ENCODE measurements at places on chromosomes 2 and 18.

DNA sequence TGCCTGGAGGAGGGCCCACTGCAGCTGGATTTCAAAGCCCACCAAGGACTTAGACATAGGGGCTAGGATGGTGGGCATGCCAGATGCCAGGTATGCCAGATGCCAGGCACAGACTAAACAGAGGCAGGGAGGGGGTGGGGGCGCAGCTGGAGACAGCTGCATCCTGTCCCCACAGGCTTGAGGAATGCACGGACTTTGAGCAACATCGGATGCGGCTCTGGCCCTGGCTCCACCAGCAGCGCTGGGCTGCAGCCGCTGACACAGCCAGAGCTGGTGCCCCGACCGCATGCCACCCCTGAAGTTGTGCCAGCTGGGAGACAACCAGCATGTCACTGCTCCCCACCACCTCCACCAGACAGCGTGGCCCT, 39.5 kb downstream of the AQP12A start:
- DNase-seq, result no peak

DNA sequence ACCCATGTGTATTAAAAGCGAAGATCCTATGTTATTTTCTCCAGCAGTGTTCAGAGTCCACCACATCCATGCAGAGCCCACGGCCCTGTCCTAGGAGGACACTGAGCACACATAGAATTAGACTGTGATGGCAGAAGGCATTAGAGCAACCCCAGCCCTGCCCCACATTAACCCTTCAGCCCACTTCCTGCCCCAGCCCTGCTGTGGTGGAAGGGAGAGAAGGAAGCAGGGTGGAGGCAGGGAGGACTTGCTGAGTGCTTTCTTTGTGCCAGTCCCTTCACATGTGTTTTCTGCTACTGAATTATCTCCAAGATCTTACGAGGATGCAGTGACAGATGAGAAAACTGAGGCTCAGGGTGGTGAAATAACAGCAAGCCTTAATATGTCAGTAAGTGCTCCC, 339.0 kb downstream of the SMAD2 start:
- no peak for DNase-seq

- no peak for DNase-seq
Measured at GRCh38 chr2:84729224-84729623, 151.7 kb downstream of the TRABD2A start.

- DNase-seq, result no peak
Measured at GRCh38 chr18:76432274-76432755, 62.7 kb downstream of the ZNF516 start.

DNA sequence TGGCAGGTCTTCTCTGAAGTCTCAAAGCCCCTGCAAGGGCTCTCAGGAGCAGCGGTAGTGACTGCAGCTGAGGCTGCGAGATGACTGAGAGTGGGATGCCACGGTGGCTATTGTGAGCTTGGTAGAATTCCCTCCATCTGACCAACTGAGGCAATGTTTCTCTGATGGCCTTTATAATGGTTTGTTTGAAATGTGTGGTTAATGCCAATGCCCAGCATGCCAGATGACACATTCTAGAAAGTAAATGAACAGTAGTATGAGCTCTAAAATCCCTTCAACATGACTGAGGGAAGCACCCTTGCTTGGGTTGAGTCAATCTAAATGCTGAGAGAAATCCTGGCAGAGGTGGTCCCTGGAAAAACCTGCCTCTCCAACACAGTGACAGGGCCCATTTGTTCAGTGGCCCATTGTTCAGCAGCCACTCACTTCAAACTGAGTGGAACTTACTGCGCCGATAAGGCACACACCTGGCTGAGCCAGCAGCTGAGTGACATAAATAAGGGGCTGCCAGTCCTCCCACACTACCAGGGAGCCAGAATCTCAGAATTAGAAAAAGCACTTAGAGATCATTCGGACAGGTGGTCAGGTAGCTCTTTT, 31.7 kb downstream of the SULT1C2 start:
- DNase-seq, result no peak

GRCh38 chr2:174680221-174680620, 82.6 kb upstream of the WIPF1 start:
- no peak for DNase-seq

DNA sequence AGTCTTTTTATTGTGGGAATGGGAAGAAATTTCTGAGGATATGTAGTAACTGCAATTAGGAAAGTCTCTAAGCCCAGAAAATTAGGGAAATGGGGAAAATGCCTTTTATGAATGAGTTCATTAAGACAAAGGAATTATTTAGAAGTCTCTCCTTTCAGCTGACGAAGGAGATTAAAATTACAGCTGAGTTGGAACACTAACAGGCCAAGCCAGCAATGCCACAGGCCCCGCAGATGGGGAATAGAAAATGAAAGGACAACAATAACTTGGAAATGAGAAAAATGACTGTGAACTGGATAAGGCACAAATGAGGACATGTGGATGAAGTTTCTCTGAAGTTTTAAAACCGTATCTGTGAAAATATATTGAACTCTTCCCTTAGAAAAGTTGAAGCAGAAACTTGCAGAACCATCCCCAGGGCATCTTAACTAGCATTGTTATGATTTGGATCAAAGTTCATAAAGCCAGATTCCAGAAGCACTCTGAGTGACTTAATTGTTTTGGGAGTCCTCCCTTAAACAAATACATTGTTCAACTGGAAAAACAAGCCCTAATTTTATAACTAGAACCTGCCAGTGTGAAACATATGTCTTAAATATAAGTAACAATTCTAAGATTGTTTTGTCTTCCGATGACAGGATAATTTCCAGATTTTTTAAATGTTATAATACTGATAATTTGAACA, 51.3 kb downstream of the C2orf76 start:
- DNase-seq, result no peak

GRCh38 chr2:173150087-173150486, 74.4 kb downstream of the MAP3K20 start:
- no peak for DNase-seq

- DNase-seq, result no peak
Measured at GRCh38 chr2:120984046-120984445, 248.4 kb downstream of the GLI2 start.

- DNase-seq, result no peak
Measured at GRCh38 chr2:68283419-68283812, 31.1 kb upstream of the PPP3R1 start.

DNA sequence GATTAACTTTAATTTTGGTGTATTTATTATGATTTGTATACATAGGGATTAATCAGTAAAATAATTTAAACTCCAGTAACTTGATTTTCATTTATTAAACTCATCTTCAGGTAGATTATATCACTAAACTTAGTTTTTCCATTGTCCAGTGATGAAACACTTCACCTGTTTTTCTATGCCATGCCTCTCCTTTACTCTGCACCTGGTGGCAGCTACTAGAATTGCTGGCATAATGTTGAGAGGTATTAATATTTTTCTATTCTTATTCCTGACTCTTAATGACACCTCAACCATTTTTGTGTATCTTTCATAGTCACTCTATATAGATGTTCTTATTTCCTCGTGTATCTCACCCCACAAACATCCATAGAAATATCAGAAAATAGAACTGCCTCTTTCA, 940.3 kb upstream of the CRIM1 start:
- DNase-seq, result no peak

DNA sequence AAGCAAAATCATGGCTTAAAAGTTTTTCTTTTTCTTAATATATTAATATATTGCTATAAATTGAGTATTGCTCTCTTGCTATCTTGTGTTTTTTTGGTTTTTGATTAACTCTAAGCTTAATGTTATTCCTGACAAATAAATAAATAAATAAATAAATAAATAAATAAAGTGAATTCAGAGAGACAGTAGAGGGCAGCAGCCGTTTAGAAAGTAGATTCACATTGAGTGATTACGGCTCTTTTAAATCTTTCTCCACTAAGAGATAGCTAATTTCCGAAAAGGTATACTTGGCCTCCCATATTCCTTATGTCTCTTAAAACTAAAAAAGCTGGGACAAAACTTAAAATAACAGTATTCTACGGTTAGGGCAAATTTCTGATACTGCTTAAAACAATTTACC, 34.3 kb downstream of the MSH2 start:
- no peak for DNase-seq

GRCh38 chr2:111669928-111670695, 213.9 kb downstream of the ANAPC1 start:
- DNase-seq, result no peak

DNA sequence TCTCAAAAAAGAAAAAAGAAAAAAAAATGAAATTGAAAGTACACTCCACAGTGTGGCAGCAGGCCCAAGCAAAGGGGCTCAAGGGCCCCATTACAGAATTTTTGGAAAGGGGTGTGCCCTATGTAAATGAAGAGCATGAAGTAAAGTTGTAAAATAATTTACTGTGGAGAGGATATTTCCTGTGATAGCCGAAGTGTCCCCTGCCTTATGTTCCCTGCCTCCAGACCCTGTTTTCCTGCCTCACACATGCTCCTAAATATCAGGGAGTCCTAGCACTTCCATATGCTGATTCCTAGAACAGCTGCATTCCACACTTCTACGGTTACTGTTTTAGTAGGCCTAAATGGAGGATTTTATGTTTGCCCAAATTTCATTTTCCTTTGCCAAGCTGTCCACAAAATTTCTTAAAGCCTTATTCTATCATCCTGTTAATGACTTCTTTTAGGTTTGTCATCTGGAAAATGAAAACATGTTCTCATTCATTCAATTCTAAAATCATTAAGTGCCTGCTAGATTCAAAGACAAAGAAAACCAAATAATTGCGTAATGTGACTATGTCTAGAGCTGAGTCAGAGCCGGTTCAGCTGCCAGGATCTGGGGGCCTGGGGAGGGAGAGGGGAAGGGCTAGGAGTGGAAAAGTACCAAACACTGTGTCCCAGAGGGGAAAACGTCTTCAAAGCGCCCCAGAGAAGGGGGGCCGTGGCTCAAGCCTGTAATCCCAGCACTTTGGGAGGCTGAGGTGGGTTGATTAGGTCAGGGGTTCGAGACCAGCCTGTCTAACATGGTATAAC, 25.9 kb upstream of the IMPA2 start:
- peak; percentile 72 for DNase-seq

DNA sequence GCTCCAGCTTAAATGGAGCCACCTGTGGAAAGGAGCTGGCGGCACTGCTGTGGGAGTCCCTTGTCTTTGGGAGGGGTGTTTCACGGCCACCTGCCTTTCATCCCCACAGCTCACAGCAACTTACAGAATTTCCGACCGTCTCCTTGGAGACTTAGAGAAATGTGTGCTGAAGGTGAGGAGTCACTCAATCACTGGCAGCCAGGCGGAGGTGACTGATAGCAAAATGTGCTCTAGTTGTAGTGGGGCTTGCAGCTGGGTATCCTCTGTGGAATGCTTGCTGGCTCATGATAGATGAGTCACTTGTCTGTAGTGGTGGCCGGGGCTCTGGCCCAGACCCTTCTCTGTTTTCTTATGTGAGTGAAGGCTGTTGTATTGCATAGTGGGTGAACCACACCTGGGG, 110.7 kb downstream of the SH3RF3 start:
- peak; percentile 26 for DNase-seq

DNA sequence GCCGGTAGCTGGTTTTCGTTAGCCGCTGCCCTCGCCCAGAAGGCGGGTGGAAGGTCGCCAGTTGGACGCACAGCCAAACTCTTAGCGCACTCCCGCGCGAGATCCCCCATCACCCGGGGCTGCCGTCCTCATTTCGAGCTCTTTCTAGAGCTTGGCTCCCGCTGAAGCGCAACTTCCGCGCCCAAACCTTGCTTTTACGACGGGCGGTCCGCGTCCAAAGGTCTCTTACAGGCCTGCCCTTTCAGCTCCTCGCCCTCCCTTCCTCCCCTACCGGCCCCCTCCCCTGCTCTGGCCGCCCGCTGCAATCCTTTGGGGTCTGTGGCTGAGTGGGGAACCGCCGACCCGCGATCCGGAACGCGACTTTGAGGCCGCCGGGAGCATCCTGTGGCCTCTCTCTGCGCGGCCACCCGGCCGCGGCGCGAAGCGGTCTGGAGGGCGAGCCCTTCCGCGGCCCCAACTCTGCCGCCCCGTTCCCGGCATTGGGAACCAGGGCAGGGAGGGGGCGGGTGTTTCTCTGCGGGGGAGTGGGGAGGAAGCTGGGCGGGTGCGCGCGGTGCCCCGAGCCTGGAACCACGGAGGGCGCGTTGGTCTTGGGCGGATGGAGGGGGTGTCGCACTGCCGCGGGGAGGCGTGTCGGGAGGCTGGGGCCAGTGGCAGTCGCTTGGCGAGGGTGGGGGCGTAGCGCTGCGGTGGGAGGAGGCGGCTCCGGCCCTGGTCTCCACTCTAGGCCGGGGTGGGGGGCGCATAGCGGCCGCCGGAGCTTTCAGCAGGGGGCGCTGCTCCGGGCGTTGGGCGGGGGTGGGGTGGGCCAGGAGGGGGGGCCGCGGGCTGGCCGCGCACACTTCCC, at the start of gene GDF7:
Gene GDF7, plus strand, starts transcription at position 841 of the 847 bp plus-strand sequence. CDS start 96 bp downstream, outside the sequence.
- DNase-seq, result no peak

GRCh38 chr2:11567631-11568031, 33.8 kb downstream of the GREB1 start:
- DNase-seq, result no peak

DNA sequence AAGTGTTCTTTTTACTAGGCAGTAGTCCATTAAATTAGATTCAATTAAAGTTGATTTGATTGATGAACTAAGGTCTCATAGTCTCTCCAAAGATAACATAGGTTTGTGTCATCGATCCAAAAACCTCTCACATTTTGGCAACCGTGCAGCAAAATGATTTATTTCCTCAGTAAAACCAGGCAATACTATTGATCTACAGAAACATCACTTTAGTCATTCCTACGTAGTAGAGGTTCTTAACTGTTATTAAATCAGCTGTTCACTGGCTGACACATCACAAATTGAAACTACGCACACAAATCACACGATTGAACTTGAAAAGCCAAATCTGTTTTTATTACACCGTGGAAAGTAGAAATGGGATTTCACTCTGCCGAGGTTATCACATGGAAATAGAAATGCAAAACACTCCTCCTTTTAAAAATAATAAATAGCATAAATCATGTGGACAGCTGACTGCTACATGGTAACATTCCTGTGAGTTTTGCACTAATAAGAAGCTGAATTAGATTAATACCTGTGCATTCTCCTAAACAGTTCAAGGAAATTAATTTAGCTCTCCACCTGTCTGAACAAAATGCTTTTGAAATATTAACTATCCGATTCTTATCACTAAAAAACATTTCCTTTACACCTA, 262.5 kb downstream of the CDH20 start:
- DNase-seq, result no peak

DNA sequence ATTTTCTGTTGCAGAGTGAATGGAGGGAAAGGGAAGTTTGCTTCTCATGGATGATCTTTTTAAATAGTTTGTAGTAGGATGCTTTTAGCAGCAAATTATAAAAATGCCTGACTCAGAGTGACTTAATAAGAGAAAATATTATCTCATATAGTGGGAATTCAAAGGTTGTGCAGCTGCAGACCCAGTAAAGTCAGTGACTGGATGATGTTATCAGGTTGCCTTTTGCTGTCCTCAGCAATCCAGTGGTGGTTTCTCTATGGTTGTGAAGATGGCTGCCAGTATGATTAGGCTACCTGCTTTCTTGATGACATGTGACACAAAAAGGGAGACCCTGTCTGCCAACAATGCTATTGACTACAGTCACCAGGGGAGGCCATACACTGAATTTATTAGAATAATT, 184.8 kb downstream of the DIS3L2 start:
- DNase-seq, result no peak

- DNase-seq, result no peak
Measured at GRCh38 chr18:64097497-64097896, 51.4 kb downstream of the LINC00305 start.
